ENCODE measurements at places on chromosomes 6 and 20. TPM values are rescaled to one million over a fixed set of nuclear protein-coding genes. Genes with fewer than 3 reads are reported as not detected.

Gene CCN2
- total RNA-seq: 13.5 TPM

Gene MEP1A
- total RNA-seq: 0.11 TPM

Gene NKAIN2
- total RNA-seq: not detected

Gene MYH7B
- not detected for total RNA-seq

Gene WFDC5
- 1.6 TPM for total RNA-seq

Gene CCN6
- 0.31 TPM for total RNA-seq

Gene CTCFL
- total RNA-seq: not detected

Gene OPN5
- not detected for total RNA-seq

Gene CALHM6
- total RNA-seq: 2.5 TPM

Gene BPIFA3
- total RNA-seq: not detected

Gene SOX18
- total RNA-seq: not detected

Gene GABRR1
- not detected for total RNA-seq
